ENCODE measurements at places on chromosomes 16 and 17. TPM values are rescaled to one million over a fixed set of nuclear protein-coding genes. Genes with fewer than 3 reads are reported as not detected.

Gene KLHL10
- not detected for polyA plus RNA-seq

Gene RUNDC3A
- polyA plus RNA-seq, result not detected

Gene KIF2B
- not detected for polyA plus RNA-seq

Gene CCL18
- polyA plus RNA-seq, result not detected

Gene PERCC1
- not detected for polyA plus RNA-seq

- no peak for DNase-seq
Observed at GRCh38 chr17:81994593-81995462, 17.4 kb downstream of the ASPSCR1 start.

GRCh38 chr17:37706446-37706845, 38.4 kb downstream of the HNF1B start:
- no peak for DNase-seq

GRCh38 chr16:88067530-88068411, 116.5 kb downstream of the BANP start:
- no peak for DNase-seq

- peak; percentile 77 for DNase-seq
Observed at GRCh38 chr17:43024407-43025289, at the start of gene RND2. TSS of gene RND2 (plus strand) at chr17:43025231. CDS start at chr17:43025348, 117 bp downstream.

DNA sequence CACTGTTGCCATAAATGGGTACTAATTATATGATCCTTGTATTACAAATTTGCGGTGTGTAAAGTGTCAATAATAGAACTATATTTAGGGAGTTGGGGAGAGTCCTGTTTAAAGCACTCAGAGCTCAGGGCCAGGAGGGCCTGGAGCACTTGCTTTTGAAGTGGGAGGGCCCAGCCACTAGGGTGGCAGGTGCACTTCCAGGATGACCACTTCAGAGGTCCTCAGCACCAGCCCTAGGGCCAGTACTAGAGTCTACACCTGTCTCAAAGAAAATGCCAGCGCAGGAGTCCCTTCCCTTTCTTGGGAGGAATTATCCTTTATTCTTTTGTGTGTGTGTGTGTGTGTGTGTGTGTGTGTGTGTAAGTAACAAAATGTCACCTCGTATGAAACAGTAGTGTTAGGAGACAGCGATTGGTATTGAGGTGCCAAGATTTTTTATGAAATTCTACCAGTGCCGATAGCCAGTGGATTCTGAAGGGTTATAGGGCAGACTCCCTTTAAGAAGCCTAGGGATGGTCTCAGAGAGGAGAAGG, 31.9 kb downstream of the MYO18A start:
- DNase-seq, result no peak

DNA sequence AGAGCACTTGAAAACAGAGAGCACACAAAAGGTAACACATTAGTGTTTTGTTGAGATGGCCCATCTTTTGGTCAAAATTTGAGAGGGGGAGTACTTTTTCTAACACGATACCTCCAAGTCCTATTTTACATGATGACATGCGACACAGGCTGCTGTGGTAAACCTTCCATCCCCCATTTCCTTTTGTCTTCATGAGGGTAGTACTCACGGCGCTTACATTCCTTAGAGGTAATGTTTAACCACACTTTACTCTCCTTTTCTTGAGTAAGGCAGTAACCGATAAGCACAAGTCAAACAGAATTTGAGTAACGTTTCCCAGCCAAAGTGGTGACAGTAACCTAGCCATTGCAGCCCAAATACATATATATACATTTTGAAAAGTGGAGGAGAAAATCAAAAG, 35.8 kb upstream of the PITPNM3 start:
- DNase-seq, result no peak

GRCh38 chr17:76063875-76064546, 8.3 kb downstream of the SRP68 start:
- DNase-seq, result no peak

DNA sequence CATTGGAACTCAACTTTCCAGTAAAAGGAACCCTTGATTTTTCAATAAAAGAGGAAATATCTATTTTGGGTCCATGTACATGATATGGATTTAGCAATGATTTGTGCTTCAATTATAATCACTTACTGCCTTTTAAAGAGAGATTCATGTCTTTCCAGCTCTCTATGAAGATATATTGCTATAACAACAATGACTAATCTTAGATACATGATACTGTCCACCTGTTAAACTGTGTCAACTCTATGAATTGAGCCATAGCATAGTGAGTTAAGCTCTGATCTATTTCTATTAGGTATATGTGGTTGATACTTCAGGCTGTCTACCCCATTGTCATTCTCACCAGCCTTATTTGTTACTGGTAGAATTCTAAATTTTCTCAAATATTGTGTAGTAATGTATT, 15.0 kb upstream of the MPHOSPH6 start:
- DNase-seq, result no peak

DNA sequence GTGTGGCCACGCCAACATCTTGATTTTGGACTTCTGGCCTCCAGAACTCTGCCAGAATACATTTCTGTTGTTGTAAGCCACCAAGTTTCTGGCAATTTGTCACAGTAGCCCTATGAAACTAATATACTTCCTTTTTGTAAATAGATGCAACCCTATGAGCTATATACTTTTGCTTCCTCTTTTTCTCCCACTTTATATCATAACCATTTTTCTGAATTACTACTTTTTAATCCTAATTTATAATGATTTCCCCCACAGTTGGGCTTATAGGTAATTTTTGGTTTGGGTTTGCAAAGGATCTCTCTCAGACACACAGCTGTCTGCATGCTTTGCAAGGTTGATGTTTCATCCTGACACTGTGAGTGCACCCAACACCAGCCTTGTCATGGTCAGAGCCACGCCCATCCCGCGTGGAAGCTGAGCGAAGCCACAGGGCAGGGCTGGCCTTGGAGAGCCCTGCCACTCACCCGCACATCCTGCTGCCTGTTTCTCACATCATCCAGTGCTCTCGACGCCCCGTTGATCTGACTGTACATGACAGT, 5.8 kb downstream of the TRIM25 start:
- DNase-seq, result peak; percentile 50

DNA sequence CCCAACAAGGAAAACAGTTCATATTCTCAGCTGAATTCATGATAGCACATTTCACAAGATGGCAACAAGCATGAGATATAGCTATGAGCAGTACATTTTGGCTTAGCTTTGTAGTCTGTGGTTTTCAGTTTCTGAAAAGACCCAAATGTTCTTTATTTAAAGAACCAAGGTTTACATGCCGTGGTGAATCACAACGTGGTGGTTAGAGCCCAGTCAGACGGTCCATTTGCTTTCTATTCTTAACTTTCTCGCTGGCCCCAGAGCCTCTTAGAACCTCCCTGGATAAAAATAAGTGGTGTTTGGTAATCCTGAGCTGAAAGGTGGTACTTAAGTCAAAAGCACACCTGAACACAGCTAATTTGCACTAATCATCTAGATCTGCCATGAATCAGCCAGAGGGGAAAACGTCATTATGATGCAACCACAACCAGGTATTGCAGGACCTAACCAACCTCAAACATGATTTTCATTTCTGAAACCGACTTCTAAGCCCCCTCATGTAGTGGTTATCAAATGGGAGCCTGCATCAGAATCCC, 18.6 kb upstream of the HAPSTR1 start:
- DNase-seq, result no peak

DNA sequence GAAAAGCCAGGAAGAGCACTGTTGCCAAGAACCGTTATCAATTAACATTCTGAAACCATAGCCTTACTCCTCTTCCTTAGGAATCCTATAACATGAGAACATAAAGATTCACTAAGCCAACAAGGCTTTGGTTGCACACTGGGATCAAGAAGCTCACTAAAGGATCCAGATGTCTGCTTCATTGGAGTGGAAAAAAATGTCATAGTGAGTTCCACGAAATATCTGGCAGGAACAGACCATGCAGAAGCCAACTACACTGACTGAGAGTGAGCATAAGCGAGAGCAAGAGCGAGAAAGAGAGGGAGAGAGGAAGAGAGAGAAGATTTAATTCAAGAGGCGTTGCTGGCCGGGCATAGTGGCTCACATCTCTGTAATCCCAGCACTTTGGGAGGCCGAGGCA, 13.4 kb upstream of the MEIOC start:
- no peak for DNase-seq

- DNase-seq, result no peak
Observed at GRCh38 chr17:8101721-8102120, 14.2 kb upstream of the ALOX12B start.

DNA sequence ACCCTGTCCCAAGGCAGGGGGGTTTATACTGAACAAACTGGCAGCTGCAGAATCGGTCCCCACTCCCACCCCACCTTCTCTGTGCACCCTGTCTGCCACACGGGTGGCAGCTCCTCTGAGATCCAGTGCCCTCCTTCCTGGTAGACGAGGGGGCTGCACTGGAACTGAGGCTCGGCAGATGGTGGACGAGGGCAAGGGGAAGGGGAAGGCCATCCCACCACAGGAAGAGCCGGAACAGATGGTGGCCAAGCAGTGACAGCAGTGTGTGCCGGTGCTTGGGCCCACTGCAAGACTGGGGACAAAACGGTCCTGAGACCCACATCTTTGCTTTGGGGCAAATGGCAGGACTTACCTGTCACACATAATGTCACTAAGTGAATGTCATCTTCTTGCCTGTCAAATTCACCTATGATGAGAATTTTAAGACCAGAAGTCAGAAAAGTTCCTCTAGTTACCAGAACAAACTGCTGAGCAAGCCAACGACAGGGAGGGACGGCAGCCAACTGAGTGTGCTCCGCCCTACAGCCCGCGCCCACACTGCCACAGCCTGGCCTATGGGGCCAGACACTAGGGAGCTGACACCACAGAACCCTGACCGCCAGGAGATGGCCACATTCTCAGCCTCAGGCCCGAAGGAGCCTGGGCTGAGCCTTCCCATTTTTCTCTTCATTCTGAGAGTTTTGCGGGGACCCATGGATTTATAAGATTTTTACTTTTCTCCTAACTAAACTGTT, 14.4 kb downstream of the NTAN1 start:
- DNase-seq, result no peak

- no peak for DNase-seq
Observed at GRCh38 chr16:61419791-61420190, 616.4 kb downstream of the CDH8 start.

DNA sequence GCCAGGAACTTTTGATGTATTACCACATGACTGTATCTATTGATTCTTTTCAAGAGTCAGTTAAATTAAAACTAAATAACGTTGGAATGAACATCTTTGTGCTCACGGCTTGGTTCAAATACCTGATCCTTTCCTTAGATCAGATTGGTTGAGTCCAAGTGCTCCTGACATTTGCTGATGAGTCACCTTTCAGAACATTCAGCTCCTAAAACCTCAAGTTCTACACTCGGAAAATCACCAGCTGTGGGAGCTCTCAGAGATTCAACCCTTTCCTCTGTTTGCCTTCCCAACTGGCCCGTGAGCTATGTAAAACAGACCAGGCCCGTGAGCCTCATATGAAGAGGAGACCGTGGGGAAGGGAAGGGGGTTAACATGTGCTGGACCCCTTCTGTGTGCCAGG, 68.1 kb downstream of the RTN4RL1 start:
- no peak for DNase-seq

DNA sequence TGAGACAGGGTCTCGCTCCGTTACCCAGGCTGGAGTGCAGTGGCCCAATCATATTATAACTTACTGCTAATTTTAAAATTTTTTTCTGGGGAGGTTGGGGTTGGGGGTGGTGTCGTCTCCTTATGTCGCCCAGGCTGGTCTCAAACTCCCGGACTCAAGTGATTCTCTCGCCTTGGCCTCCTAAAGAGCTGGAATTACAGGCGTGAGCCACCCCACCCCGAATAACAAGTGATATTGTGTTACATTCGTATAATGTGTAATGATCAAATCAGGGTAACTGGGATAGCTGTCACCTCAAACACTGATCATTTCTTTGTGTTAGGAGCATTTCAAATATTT, 16.2 kb upstream of the KPNA2 start:
- DNase-seq, result no peak

DNA sequence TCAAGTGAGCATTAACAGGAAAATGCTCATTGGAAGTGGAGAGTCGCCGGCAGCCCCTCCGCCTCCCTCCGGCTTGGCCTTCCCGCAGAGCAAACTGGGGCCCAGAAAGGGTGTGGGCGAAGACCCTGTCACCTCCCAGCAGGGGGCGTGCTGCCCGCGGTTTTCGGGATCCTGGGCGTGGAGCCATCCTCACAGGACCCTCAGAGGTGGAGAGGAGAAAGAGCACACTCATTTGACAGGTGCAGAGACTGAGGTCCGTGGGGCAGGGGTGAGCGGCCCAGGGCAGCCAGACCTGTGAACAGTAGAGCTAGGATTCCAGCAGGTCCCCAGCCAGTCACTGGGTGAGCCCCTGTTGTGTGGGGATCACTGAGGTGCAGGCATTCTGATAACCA, 1002.9 kb downstream of the KCNJ18 start:
- DNase-seq, result no peak

DNA sequence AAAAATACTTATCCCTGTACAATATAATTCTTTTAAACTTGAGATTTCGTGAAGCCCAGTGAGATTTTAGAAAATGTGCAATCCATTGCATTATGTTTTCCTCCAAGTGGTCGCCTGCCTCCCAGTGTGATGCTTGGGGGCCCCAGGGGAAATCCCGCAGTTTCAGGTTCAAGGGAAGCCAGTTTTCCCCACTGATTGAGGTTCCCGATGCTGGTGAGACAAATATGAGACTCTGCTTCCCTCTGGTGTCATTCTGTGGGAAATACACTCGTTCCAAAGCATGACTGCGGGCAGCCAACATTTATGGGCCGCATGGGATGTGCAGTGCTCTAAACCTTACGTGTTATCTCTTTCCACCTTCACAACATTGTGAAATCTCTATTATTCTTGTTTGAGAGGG, 200.8 kb downstream of the PRKCB start:
- peak; percentile 37 for DNase-seq

DNA sequence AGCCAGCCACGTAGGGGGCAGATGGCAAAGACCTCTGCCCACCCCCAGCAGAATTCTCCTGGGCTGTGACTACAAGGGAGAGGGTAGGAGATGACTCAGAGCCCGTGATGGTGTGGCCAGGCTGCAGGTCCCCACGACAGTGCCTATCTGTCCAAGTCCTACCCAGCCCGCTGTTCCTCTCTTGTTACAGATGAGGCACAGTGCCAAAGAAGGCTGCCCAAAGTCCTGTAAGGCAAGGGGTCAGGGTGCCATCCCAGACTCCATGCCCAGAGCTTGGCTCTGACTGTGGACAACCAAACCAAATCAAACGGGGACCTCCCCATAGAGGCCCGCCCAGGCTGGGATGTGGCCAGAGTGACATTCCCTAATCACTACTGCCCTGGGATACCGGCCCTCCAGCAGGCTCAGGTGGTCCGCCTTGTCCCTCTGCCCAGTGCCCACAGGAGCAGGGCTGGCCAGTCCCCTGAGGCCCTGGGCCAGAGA, 12.6 kb upstream of the BCAR1 start:
- no peak for DNase-seq

DNA sequence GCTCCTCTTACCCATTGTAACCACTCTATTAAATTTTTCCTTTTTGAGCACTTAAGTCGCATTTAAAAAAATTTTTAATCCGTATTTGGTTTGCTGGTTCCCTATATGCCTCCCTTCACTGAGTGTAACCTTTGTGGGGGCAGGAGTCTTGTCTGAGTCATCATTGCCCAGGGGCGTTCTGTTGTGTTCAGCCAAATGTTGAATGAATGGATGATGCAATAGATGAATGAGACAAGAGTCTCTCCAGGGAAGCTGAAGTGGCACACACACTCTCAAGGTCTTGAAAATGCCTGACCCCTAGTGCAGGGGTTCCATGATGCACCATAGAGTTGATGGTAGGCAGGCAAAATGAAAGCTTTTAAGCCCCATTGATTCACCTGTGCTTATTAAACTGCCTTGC, 123.0 kb upstream of the RBFOX1 start:
- DNase-seq, result no peak

All from immature natural killer cell (primary cell).